Activated CD8-positive, alpha-beta memory T cell treated with anti-CD3 and anti-CD28 coated beads for 24 hours (primary cell): ENCODE measurements at places on chromosomes 16 and 17.

- no peak for DNase-seq
Observed at GRCh38 chr16:50916040-50916439, 174.2 kb downstream of the CYLD start.

DNA sequence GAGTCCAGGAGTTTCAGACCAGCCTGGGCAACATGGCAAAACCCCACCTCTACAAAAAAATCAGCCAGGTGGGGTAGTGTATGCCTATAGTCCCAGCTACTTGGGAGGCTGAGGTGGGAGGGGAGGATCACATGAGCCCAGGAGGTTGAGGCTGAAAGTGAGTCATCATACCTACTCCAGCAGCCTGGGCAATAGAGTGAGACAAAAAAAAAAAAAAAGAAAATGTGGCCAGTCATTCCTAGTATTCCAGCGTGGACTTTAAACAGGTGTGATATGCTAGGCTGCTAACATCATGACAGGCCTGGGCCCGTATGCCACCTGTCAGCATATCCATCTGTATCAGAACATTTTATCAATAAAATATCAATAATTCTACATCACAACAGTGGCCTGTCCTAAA is 143.3 kb downstream of the AATF start:
- DNase-seq, result peak; percentile 26

DNA sequence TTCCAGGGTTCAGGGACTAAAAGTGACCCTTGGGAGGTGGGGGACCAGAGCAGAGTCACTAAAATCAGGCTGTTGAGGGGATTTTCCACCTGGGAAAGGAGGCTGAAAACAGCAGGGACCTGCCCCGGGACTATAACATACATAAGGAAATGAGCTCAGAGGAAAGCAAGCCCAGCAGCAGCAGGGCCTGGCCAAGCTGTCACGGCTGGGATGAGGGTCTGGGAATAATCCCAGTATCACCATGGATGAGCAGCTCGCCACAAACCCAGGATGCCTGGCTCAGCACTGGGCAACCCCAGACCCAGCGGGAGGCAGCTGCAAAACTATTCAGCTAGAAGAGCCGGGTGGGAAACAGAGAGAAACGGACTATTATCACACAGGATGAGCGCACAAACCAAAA is 72.4 kb downstream of the RPH3AL start:
- DNase-seq, result no peak

GRCh38 chr17:68792873-68793272 is 162.3 kb downstream of the ABCA8 start:
- no peak for DNase-seq

DNA sequence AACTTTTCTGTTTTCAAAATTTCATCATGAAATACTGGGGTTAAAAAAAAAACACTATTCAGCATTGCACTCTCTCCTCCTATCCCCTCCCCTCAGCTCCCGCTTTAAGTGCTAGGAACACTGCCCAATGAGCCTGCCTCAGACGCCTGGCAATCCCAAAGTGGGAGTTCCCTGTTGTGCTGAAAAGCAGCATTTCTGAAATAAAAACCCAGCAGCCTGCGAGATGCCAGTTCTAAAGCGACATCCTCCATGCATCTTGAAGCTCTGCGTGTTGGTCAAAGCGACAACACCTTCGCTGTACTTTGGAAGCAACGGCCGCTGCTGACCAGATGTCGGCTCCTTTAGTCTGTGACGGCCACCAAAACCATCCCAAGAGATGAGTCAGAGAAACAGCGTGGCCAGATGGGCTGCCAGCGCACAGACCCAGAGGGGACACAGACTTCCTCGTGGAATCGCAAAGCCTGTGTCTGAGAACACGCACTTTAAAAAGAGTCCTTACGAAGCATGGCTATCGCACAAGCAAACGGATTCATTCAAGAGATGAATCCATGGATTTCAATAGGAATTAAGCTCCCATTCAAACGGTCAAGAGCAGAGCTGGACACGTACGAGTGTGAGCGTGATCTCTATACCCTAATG is 32.8 kb downstream of the FBXO31 start:
- DNase-seq, result no peak

DNA sequence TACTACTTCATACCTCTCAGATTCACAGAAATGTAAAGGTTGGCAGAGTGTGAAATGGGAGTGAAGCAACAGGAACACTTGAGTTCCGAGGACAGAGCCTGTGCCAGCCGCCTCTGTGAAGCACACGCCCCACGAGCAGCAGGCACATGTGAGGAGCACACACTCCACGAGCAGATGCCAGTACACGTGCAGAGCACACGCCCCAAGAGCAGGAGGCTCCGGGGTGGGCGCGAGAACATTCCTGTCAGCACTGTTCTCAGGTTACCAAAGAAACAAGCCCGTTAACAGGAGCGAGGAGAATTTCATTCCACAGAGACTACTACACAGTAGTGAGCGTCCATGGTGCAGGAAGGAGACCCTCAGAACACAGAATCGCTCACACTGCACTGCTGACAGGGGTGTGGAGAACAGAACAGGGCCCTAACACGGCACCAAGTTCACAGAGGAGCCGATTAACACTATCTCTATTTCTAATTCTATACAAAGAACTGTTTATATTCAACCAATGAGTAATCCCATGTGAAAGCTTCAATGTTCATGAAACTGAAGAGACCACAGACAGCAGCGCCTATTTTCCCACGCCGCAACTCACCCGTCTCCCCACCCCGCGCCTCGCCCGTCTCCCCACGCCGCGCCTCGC is 40.1 kb downstream of the KLHDC4 start:
- DNase-seq, result no peak

- peak; percentile 37 for DNase-seq
Observed at GRCh38 chr16:57563487-57563750, 21.0 kb downstream of the ADGRG5 start.

DNA sequence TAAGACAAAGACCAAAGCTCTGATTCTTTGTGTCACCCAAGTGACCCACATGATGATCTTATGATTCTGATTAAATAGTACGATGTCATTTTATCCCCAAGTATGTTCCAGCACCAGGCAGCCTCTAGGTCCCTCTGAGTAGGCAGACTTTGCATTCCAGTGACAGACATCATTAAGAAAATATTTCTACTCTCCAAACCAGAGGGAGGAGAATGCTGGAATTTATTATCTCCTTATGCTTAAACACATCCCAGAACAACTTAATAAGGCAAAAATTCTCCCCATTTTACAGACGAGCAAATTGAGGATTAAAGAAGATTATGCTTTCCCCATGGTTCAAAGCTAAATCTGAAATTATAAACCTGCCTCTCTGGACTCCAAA is 192.8 kb upstream of the CDH11 start:
- no peak for DNase-seq

DNA sequence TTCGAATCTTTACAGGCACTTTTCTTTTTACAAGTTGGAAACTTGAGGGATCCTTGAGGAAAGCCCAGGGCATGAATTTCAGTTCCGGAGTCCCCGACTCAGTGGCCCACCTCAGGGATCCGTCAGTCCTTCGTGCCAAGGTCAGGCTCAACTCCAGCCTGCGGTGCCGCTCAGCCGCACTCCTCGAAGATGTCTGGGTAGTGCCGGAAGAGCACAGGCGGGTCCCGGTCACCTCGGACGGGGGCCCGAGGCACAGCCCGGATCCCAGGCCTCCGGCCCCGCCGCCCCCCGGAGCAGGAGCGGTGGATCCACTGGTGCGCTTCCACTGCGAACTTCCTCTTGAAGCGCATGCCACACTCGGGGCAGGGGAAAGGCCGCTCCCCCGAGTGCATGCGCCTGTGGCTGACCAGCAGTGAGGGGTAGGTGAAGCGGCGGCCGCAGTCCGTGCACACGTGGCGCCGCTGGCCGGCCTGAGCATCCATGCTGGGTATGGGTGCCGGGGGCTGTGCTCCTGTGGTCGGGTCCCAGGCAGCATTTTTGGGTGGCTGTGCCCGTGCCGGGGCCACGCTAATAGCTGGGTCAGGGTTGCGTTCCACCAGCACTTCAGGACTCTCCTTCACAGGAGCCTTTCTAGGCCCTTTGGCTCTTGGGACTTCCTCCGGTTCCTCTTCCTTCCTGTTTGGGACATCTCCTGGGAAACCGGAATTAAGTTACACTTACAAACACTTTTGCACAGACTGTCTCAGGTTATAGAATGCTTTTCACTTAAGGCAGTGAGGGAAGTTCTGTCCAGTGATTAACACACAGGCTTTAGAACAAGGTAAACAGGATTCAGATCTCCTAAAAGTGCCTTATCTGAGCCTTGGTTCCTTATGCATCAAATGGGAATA is 1.5 kb downstream of the ZNF688 start:
- no peak for DNase-seq

DNA sequence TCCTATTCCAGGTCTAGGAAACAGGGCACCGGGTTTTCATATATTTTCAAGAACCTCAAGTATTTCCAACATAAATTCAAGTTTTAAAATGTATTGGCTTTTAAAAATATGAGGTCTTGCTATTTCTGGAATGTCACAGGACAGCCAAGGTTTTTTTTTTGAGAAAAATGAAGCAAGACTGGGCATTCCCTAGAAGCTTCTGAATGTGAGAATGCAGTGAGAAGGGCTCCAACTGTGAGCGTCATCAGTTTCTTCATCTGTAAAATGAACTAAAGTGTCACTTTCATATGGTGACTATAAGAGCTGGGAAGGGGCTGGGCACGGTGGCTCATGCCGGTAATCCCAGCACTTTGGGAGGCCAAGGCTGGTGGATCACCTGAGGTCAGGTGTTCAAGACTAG is 455.8 kb upstream of the MAF start:
- DNase-seq, result no peak

DNA sequence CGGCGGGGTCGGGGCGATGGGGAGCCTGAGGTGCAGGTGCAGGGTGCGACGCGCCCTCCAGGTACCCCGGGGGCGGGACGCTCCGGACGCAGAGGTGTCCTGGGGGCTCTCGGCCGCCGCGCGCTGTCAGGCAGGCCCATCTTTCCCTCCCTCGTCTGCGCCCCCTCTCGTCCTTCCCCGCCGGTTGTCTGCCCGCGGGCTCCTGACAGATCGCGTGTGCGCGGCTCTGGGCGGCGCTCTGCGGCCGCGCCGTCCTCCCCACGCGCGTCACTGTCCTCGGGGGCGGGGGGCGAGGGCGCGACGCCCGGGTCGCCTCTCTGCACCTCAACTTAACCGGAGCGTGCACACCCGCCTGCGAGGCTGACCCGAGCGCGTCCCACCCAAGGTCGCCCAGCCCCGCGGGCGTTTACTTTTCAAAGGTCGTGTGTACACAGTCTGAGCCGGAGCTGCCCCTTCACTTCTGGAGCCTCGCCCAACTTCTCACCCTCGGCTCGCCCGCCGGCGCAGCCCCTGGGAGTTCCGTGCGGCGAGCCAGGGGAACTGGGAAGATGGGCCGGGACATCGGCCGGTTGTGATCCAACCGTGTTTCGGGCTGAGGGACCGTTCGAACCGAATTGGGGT is 512 bp downstream of the AKAP1 start:
- no peak for DNase-seq

DNA sequence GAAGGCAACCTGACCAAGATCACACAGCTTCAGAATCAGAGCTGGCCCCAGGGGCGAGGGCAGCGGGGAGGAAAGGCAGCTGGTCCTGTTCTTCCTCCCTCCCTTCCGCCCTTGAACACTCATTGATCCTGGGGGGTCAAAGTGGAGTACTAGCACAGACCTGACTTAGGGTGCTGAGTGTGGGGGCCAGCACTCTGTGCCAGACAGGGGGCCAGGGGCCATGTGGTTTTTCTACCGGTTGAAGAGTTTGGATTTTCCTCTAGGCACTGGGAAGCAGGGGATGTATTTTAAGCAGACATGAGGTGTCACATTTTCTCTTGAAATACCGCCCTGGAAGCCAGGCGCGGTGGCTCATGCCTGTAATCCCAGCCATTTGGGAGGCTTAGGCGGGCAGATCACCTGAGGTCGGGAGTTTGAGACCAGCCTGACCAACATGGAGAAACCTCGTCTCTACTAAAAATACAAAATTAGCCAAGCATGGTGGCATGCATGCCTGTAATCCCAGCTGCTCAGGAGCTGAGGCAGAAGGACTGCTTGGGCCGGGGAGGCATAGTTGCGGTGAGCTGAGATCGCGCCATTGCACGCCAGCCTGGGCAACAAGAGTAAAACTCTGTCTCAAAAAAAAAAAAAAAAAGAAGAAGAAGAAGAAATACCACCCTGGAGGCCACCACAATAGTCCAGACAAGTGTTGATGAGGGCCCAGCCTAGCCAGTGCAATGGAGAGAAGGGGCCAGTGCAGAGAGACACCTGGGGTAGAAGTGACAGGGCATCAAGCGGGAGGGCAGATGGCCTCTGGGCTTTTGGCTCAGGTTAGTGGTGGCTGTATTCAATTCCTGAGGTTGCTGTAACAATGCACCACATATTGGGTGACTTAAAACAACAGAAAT is 15.3 kb downstream of the OSBPL7 start:
- no peak for DNase-seq

DNA sequence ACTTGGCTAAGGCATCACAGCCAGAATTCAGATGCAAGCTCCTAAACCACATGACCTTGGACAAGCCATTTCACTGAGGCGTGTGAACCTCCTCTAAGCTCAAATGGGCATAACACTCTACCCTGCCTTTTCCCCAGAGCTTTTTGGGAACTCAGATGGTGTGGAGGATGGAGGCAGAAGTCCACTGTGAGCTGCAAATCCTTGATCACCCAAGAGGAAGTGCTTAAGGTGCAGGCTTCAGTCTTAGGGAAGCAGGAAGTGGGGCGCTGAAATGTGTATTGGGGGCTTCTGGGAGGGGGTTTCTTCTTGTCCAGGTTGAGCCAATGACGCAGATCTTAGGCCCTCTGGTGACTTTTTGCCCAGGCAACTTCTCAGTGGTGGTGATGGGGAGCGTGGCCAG is 12.9 kb downstream of the CIITA start:
- no peak for DNase-seq

DNA sequence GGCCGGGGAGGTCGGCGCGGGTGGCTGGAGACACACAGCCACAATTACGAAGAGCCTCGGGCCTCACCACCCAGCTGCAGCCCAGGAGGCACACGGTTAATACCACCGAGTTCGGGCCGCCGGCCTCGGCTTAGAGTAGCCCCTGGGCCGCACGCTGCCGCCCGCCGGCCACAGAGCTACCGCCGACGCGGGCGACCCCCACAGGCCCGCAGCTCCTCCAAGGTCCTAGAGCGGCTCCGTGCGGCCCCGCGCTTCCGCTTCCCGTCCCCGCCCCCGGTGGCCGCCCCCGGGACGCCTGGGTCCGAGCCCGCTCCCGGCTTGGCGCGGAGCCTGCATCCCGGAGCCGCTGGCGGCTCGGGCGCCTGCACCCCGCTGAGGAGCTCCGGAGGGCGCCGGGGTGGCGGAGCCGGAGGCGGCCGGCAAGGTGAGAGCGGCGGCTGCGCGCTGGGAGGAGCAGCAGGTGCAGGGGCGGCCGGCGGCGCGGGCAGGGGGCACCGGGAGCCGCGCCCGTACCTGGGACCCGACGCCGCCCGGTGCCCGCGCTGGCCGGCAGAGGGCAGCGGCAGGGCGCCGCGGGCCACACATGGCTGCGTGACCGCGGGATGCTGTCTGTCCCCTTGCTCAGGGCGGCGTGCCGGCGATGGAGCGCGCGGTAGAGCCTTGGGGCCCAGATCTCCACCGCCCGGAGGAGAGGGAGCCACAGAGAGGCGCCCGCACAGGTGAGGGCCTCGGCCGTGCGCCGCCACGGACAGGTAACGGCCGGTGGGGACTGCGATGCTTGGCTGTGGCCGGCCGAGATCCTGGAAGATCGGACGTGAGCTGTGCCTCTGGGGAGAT is at the start of gene ZNF48:
TSS of gene ZNF48 (plus strand) at position 266 of the 837 bp plus-strand sequence. CDS start at position 641, 375 bp downstream.
- DNase-seq, result peak; percentile 88

- DNase-seq, result no peak
Observed at GRCh38 chr16:56874800-56875199, 9.8 kb downstream of the SLC12A3 start.

- DNase-seq, result no peak
Observed at GRCh38 chr17:43584666-43585102, 38.5 kb upstream of the ETV4 start.

- DNase-seq, result no peak
Observed at GRCh38 chr16:7397901-7398300, 65.3 kb downstream of the RBFOX1 start.
